ENCODE measurements at places on chromosomes 2 and 18.

- peak; percentile 39 for DNase-seq
Measured at GRCh38 chr2:6877402-6878304, at the start of gene RSAD2. Gene RSAD2 (plus strand): TSS chr2:6877777. CDS start chr2:6877801, 24 bp downstream.

- DNase-seq = no peak
Measured at GRCh38 chr2:42812899-42813479, 20.6 kb upstream of the HAAO start.

DNA sequence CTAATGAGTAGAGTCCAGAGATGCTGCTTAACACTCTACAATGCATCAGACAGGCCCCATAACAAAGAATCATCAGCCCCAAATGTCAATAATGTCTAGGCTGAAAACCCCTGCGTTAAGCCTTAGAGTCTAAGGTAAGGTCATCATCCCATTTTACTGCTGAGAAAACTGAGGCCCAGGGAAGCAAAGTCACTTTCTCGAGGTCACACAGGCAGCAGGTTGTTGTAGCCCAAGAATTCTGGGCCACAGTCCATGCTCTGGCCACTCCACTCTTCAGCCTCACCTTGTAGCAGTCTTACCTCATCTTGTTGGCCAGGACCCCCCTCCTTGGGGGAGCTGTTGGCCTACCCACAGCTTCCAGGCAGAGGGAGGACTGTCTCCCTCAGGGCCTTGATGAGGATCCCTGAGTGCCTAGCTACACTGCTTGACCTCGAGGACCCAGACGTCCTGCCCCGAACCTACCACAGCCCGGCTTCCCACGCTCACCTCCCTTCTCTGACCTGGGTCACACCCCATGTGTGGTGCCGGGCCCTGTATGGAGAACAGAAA lies 54.4 kb downstream of the SMAD7 start:
- DNase-seq = no peak

- no peak for DNase-seq
Measured at GRCh38 chr2:144151851-144152250, 368.1 kb downstream of the ZEB2 start.

DNA sequence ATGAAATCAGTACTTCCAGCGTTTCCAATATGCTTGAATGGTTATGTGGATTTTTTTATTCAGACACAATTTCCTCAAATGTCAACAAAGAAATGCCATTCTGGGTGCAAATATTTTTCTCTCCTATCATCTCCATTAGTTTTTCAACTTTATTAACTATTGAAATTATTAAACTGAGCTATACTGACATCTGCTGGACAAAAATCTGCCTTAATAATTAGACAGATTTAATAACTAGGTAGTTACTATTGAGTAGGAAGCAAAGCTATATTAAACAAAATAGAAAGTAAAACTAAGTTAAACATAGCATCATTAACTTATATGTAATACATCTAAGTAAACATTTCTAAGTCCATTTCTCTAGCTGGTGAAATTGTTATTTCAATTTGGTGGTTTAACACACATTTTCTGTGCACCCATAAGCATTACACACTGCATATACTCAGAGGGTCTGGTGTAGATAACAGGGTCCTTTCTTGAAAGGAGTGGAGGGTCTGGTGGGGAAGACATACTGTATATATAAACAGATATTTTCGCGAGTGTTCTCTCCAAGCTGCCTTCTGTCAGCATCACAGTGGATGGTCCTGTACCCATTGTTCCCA lies 77.0 kb downstream of the LANCL1 start:
- no peak for DNase-seq

DNA sequence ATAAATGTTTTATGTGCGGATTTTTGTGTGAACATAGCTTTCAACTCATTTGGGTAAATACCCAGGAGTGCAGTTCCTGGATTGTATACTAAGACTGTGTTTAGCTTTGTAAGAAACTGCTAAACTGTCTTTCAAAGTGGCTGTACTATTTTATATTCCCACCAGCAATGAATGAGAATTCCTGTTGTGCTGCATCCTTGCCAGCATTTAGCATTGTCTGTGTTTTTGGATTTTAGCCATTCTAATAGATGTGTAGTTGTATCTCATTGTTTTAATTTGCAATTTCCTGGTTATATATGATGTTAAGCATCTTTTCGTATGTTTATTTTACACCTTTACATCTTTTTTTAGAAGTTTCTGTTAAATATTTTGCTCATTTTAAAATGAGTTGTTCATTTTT lies 24.2 kb downstream of the VRK2 start:
- DNase-seq = no peak

- DNase-seq = no peak
Measured at GRCh38 chr2:172403402-172403801, 24.0 kb upstream of the ITGA6 start.

GRCh38 chr2:240563951-240564560 lies 3.9 kb downstream of the DUSP28 start:
- DNase-seq = no peak

DNA sequence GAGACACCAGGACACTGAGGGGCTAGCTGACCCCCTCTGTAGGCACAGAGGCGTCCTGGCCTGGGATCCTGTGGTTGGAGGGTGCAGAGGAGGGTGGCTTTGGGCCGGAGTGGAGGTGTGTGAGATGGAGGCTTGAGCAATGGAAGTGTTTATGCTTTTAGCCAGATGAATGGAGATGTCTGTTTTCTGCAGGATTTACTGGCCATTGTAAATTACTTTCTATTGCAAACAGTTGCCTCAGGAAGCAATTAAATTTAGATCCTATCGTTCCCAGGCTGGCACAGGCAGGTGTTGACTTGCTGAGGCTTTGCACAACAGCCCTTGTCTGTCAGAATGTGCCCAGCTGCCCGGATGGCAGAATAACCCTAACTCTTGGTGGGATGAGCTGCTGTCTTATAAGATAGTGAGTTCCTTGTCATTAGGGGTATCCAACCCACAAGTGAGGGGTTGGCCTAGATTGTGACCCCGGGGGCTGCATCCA lies 1.8 kb upstream of the ARID5A start:
- peak; percentile 27 for DNase-seq

DNA sequence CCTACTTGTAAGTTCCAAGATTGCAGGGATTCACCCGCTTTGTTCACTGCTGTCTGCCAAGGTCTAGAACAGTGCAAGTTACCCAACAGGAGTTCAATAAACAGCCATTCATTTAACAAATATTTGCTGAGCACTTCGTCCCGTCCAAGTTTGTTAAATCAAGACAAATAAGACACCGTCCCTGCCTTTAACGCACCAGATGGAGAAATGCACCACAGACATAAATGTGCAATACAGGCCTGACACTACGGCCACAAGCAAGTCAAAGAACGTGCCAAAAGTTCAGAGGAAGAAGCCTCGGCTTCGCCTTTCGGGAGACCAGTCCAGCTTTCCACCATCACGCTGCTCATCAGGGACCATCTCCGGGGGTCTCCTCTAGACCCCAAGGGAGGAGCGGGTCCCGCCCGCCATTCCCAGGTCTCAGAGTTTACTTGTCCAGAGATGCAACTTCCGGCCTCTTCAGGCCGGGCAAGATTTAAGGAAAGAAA lies 429 bp downstream of the C2orf76 start:
- DNase-seq = no peak

GRCh38 chr2:166157578-166157977 lies 29.8 kb upstream of the SCN1A start:
- no peak for DNase-seq

GRCh38 chr2:161102770-161103450 lies 57.3 kb upstream of the TANK start:
- DNase-seq = no peak

GRCh38 chr2:60466161-60466702 lies 87.2 kb downstream of the BCL11A start:
- no peak for DNase-seq

- DNase-seq = no peak
Measured at GRCh38 chr18:23188068-23188760, 52.9 kb downstream of the CABLES1 start.

DNA sequence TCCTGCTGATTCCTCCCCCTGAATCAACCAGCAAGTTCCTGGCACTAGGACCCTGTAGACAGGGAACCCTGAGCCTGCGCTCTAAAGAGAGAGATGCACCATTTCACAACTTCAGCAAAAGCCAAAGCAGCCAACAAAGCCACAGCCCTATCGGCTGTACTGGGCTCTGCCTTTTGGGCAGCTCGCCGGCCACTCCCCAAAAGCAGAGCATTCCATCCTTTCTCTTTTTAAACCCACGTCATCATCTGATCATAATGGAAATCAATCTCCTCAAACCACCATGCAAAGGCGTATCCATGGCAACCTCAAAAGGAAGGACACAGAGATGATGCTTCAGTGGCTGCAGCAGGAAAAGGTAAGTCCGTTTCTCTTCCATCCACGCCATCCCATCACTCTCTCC lies 5.3 kb upstream of the DCTN1 start:
- DNase-seq = no peak

- no peak for DNase-seq
Measured at GRCh38 chr2:150478200-150478974, 9.1 kb downstream of the RND3 start.

- DNase-seq = peak; percentile 43
Measured at GRCh38 chr2:27174638-27175037, 25.8 kb downstream of the TCF23 start.

GRCh38 chr2:239285932-239286230 lies 114.9 kb downstream of the HDAC4 start:
- no peak for DNase-seq

- DNase-seq = no peak
Measured at GRCh38 chr2:223019987-223020717, 31.8 kb upstream of the KCNE4 start.

DNA sequence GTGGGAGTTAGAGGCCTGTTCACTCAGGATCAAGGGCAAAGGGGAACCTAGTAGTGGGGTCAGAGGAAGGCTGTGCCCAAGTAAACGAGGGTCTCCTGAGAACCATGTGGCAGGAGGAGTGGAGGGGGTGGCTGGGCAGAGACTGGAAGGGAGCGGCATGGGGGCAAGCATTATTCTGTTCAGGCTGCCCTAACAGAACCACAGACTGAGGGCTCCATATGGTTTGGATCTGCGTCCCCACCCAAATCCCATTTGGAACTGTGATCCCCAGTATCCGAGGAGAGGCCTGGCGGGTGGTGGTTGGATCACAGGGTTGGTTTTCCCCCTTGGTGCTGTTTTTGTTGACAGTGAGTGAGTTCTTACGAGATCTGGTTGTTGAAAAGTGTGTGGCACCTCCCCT lies 287.0 kb downstream of the PHLPP1 start:
- DNase-seq = no peak

DNA sequence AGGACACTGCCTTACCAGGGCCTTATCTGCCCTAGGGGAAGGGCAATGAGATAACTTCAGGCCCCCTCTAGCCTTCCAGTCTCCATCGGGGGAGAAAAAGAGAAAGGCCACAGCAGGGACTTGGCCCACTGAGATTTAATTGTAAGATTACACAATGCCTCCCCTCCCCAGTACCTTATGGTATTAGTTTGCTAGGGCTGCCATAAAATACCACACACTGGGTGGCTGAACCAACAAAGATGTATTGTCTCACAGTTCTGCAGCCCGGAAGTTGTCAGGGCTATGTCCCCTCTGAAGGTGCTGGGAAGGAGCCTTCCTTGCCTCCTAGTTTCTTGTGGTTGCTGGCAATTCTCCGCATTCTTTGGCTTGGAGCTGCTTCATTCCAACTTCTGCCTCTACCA lies 34.8 kb upstream of the SPATA3 start:
- DNase-seq = peak; percentile 89

- DNase-seq = no peak
Measured at GRCh38 chr2:16014041-16014787, 73.9 kb downstream of the MYCN start.

GRCh38 chr2:26764078-26764887 lies at the start of gene SLC35F6:
Gene SLC35F6 (plus strand): TSS chr2:26764284. CDS start chr2:26764350, 66 bp downstream.
- peak; percentile 55 for DNase-seq

DNA sequence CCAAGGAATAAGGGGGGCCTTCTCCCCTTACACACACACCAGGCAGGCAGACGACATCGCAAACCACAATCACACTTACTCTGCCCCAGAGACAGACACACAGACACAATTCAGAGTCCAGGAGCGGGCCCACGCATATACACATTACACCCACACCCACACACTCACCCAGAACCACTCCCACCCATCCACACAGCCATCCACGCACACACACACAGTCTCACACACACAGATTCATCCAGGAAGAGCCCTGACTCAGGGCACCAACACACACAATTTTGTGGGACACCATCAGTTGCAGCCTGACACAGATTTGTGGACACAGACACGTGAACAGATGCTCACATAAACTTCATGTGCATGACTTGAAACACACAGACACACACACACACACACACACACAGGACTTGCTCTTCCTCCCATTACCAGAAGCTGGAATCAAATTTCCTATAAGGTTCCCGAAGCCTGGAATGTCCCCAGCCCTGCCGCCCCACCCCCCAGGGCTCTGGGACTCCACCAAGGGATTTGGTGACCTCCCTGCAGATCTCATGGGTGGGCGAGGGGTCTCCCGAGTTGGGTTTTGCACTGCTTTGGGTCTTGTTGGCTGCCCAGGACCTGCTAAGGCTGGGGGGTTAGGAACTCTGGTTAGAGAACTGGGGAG lies 23.5 kb downstream of the TNS1 start:
- DNase-seq = no peak

DNA sequence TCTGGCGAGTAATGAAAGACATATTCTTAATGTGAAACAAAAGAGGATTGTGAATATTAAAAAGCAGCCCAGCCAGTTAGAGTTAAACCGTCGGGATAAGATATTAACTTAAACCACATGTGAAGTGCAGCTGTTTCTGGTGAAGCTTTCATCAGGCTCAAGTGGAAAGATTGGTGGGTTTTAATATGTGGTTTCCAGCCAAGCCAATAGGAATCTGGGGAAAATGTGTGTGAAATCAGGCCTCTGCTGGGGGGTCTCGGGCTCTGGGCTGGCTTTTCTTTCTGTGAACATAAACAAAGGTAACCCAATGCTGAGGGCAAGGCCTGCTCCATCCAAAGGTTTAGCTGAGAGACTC lies 279.6 kb downstream of the SLC4A3 start:
- DNase-seq = no peak

DNA sequence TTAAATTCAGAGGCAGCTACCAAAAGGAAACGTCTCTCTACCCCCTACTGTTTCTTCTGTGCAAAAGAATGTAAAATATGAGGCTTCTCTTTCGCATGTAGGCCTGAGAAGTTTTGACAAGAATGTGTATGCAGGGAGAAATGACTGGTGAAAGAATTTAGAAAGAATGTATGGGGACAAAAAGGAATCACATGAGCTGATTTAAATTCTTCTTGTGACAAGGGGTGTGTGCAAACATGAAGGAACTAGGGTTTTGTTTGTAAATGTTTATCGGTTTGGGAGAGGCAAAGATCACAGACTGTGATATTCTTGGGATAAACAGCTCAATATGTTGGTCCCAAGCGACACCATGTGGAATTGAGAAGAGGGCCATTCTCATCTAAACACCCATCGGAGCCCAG lies 345.2 kb upstream of the VRK2 start:
- peak; percentile 9 for DNase-seq

DNA sequence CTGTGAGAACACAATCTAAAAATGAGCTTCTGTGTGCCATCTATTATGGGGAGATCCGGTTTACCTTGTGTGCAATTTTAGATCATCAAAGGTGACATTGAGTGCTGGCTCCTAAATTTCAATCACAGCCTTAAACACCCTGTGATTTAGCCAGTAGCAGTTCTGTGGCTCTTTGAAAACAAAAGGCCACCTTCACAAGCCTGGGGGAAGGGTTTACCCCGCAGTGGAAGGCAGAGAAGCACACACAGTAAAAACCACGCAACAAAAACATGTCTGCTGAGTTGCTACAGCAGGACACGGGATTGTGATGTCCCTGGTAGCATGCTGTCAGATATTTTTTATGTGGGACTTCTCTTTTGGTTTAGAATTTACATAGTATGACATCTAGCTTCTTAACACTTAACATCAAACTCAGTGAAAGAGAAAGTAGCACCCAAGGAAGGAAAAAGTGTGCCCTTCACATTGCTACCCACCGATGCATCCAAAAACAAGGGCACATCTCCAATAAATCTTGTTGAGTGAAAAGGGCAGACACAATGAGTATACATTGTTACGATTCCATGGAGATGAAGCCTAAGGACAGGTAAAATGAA lies 56.1 kb upstream of the RNF152 start:
- no peak for DNase-seq
